Activated T-cell treated with anti-CD3 and anti-CD28 coated beads for 48 hours (primary cell): ENCODE measurements at places on chromosomes 6 and 20.

GRCh38 chr6:42197555-42198362 is 3.0 kb upstream of the GUCA1B start:
- no peak for DNase-seq

GRCh38 chr20:47156301-47157137 is 200.0 kb downstream of the ZMYND8 start:
- DNase-seq: no peak

DNA sequence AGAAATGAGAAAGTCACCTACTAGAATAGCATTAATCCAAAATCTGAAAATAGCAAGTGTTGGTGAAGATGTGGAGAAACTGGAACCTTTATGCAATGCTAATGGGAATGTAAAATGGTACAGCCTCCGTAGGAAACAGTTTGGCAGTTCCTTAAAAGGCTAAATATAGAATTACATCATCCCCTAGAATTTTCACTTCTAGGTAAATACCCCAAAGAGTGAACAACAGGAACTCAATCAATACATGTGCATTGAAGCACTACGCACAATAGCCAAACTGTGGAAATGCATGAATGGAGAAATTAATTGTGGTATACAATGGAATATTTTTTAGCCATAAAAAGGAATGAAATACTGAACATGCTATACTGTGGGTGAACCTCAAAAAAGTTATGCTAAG is 982.0 kb upstream of the FLRT3 start:
- DNase-seq: no peak

GRCh38 chr6:108596956-108597355 is 36.2 kb downstream of the FOXO3 start:
- no peak for DNase-seq

- DNase-seq: no peak
These were observed 1.5 kb downstream of the EBF4 start for GRCh38 chr20:2694008-2694471.

DNA sequence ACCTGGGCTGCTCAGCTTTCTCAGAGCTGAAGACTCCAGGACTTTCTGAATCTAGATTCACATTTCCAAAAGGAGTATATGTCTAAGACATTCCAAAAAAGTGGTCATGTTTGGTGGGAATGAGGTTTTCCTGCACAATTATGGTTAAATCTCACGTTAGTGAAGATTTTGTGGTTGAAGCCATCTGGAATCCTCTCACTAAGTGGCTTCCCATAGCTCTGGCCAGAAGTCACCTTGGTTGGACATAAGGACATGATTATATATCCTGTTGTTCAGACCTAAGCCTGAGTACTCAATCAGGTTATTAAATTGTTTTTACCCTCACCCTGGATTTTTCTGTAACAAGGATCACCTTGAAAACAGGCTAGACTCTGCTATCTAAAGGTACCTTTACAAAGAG is 176.1 kb upstream of the PLN start:
- no peak for DNase-seq
